CD4-positive, alpha-beta T cell treated with Interleukin-17A for 1 hour (primary cell): ENCODE measurements at places on chromosomes 2 and 18.

GRCh38 chr2:43184339-43184895 lies 42.0 kb downstream of the ZFP36L2 start:
- DNase-seq, result peak; percentile 58

- DNase-seq, result peak; percentile 77
Observed at GRCh38 chr2:96138179-96139145, at the start of gene ASTL. TSS of gene ASTL (minus strand) at chr2:96138502. CDS start at chr2:96138436, 66 bp downstream.

DNA sequence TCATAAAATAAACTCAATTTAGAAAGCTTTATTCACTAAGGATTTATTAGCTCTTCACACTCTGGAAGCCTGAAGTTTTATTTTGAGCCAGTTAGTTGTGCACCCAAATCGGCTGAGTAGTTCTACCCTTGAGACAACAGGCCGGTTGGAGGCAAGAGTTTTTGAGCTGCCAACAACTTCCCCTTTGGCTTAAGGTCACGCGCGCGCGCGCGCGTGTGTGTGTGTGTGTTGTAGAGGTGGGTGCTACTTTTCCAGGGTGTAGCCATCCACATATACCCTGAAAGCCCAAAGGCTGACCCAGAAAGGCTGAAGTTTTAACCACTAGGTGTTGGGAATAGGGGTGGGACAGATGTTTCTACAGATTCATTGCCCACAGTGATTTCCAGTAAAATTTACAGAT lies 150.2 kb upstream of the LHCGR start:
- DNase-seq, result no peak

- no peak for DNase-seq
Observed at GRCh38 chr2:62140426-62141141, 55.3 kb upstream of the B3GNT2 start.

- DNase-seq, result no peak
Observed at GRCh38 chr18:24160086-24160485, 21.2 kb downstream of the CABYR start.

DNA sequence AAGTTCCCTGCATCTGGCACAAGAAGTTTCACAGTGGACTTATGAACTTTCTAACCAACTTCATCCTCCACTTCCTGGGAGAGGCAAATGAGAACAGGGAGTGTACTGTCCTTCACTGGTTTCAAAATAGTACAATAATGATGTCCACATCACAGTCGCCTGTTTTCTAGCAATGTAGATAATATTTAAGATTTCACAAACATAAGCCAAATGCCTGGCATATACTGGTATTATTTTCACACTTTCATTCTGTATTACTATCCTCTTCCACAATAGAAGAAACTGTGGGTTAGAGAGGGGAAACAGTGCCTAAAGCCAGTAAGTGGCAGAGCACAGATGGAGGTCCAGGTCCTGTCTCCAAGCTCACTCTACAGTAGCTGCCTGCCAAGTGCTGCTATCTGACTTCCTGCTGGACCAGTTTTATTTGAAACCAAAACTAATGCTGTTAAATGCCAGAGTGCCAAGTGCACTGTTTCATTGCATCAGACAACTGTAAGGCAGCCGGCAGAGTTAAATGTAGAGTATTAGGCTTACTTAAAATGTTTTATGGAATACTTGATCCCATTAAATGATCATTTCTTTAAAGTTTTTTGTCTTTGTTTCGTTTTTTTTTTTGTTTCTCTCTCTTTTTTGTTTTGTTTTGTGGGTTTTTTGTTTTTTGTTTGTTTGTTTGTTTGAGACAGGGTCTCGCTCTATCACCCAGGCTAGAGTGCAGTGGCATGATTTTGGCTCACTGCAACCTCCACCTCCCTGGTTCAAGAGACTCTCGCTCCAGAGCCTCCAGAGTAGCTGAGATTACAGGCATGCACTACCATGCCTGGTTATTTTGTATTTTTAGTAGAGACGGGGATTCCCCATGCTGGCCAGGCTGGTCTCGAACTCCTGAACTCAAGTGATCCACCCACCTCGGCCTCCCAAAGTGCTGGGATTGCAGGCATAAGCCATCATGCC lies 15.1 kb downstream of the COBLL1 start:
- no peak for DNase-seq

- no peak for DNase-seq
Observed at GRCh38 chr2:165778653-165779451, 15.2 kb downstream of the GALNT3 start.

DNA sequence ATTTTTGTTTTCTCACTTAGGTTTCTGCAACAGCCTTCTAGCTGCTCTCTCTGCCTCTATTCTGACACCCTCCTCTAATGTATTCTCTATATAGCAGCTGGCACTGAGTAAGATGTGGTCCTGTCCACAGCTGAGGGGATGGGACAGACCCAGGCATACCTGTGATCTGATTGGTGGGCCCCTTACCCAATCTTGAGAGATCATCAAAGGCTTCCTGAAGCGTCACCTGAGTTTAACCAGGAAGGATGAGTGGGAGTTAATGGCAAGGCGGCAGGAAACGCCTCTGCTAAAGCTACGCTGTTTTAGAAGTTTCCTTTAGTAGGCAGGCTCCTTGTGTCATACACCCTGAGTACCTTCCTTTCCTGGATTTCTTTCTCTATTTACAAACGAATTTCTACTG lies 5.7 kb upstream of the TET3 start:
- DNase-seq, result peak; percentile 88

GRCh38 chr2:159811232-159811631 lies 13.2 kb upstream of the CD302 start:
- DNase-seq, result no peak

DNA sequence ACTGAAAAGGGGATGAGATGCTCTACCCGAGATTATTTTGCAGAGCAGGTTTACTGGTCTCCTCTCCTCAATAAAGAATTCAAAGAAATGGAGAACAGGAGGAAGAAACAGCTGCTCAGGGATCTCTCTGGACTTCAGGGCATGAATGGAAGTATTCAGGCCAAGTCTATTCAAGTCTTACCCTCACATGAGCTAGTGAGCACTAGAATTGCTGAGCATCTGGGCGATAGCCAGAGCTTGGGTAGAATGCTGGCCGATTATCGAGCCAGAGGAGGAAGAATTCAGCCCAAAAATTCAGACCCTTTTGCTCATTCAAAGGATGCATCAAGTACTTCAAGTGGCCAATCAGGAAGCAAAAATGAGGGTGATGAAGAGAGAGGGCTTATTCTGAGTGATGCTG lies 60.0 kb downstream of the PIKFYVE start:
- DNase-seq, result no peak

GRCh38 chr18:65436430-65436829 lies 314.4 kb upstream of the CDH7 start:
- DNase-seq, result no peak

DNA sequence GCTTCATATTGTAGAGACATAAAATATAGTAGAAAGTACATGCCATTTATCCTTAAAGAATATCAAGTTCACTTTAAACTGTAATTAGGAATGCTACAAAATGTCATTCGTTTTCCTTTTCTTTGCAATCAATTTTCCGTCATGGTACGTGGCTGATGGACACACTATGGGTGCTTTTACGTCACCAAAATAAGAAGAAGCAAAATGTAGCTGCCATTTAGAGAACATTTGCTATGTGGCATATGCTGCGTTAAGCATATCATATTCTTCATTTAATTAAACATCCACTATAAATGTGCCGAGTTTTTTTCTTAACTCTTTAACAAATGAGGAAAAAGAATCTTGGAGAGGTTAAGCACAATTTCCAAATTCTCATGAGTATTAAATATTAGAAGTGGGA lies 1358.5 kb upstream of the NXPH2 start:
- no peak for DNase-seq

DNA sequence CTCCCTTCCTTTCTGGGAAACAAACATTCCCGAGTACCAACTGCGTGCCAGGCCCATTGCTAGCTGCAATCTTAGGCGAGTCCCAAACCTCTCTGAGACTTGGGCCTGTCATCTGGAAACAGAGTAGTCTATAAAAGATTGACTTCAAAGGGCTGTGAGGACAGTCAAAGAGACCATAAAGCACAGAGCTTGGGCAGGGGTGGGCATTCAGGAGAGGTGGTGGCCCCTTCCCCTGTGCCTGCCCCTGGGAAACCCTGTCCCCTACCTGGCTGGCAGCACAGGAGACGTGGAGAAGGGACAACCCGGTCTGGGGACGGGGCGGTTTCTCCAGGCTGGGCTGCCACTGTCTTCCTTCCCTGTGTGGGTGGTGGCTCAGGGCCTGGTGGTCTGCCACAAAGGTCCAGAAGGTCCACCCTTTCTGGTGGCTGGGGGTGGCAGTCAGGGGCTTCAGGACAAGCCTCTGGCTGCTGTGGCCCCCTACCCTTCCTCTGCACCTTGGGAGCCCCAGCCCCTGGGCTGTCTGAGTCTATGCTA lies 33.9 kb upstream of the FOSL2 start:
- peak; percentile 26 for DNase-seq

DNA sequence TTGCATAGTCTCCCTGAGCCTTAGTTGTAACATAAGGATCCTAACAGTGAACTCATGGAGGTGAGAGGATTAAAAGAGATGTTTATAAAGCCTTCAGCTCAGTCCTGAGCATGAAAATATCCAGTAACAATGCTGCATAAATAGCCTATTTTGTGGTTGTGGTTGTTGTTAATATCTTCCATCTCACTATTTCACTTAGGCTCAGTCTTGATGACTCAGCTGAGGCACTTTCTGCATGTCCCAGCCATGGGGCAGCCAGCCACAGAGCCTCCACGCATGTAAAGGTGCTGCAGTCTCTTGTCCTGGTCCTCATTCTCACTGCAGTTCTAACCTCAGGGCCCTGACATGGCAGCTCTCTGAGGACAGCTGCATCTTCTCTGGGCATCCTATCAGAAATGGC lies 218.8 kb upstream of the PKDCC start:
- DNase-seq, result no peak

DNA sequence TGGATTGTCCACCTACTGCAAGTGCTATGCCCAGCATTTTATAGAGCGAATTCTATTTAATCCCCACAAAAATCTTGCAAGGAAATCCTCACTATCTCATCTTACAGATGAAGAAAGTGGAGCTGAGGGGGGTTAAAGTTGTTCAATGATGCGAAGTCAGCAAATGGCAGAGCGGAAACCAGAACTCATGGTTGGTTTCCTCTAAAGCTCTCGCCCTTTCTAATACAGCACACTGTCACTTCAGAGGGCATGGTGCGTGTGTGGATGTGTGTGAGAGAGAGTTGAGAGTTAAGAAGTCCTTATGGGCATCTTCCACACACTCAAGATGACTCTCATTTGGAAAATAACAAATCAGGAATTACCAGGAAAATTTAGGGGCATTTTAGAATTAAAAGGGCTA lies 78.4 kb downstream of the TGFA start:
- DNase-seq, result peak; percentile 28

- DNase-seq, result no peak
Observed at GRCh38 chr2:200042944-200043343, 87.6 kb downstream of the MAIP1 start.

DNA sequence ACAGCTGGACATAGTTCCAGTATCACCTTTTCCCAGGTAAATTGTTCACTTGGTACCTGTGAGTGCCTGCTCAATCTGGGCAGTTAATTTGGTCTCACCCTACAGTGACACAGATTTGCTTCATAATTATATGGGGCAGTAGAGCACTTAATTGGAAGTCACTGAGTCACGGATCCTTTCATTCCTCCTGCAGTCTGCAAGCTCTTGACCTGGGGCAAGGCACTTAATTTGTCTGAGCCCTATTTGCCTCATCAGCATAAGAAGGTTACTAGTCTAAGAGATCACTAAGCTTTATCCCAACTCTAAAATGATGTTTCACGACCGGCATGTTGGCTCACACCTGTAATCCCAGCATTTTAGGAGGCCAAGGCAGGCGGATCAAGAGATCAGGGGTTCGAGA lies 8.9 kb downstream of the FBXO36 start:
- no peak for DNase-seq

- no peak for DNase-seq
Observed at GRCh38 chr2:233856184-233856583, 1.8 kb upstream of the HJURP start.

- DNase-seq, result no peak
Observed at GRCh38 chr2:46815121-46815802, 100.3 kb downstream of the MCFD2 start.

GRCh38 chr2:25505622-25506021 lies 163.9 kb upstream of the DNMT3A start:
- DNase-seq, result no peak
